Endodermal cell (in vitro differentiated cells): ENCODE measurements at places on chromosomes 12 and 14.

DNA sequence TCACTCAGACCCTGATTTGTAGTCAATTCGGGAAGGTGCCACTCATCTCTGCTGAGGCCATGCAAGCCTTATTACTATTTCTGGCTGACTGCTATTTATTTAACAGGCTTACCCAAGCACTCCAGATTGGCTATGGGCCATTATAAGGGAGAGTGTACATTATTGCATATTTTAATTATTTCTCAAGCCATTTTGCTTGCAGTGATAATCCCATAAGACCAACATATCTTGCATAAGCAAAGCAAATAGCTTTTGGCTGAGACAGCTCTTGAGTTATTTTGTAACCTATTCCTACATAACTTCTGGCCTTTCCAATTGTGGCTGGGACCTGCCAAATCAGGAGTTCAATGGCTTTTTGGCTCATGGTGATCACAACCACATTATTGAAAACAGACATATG, 509.6 kb upstream of the USP15 start:
- no peak for DNase-seq

DNA sequence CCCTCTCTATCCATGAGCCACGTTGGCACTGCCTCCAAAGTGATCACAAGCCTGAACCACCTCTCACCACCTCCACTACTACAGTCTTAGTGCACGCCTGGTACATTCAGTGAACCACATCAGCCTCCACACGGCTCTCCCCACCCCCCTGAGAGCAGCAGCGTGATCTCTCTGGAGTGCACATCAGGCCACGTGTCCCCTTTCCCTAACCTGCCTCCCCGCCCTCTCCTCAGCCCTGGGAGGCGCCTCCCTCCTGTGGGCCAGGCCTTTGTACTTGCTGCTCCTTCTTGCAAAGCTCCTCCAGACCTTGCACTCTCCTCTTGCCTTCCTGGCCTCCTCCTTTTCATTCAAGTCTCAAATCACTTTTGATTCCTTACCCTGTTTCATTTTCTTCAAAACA, 49.8 kb downstream of the SLC6A12 start:
- DNase-seq: no peak

- no peak for DNase-seq
Measured at GRCh38 chr14:75487155-75487671, 35.1 kb upstream of the BATF start.

- no peak for DNase-seq
Measured at GRCh38 chr12:117126335-117126734, 27.1 kb upstream of the TESC start.

DNA sequence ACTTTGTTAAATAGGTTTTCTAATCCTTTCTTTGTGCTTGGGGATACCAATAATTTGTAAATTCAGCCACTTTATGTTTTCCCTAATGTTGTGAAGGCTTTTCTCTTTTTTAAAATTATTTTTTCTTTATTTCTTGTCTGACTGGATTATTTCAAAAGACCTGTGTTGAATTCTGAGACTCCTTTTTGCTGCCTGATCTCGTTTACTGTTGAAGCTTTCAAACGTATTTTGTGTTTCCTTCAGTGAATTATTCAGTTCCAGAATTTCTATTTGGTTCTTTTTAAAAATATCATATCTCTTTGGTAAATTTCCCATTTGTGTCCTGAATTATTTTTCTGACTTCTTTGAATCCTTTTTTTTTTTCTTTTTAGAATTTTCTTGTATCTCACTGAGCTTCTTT, 241.6 kb downstream of the LRIG3 start:
- no peak for DNase-seq

DNA sequence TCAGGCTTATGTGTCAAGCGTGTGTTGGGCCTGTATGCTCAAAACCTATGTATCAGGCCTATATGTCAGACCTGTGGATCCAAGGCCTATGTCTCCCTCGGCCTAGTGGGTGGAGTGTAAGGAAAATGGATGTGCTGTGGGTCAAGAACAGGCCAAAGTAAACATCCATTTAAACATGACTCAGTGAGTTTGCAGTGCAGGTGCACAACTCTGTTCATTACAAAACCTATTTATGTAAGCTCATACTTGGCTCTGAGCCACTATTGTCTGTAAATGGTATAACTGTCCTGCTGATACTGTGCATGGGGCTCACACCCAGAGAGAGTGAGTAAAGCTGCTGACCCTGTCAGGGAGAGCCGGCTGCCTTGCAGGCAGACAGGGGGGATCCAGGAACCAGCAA, 249.7 kb upstream of the AVPR1A start:
- no peak for DNase-seq
